WERI-Rb-1 (cell line): ENCODE measurements at places on chromosomes 5 and 9.

- DNase-seq: no peak
Observed at GRCh38 chr5:150515446-150515845, 7.5 kb downstream of the NDST1 start.

- no peak for DNase-seq
Observed at GRCh38 chr9:92882276-92882675, 4.4 kb upstream of the ZNF484 start.

- DNase-seq: no peak
Observed at GRCh38 chr5:77996943-77997342, 220.8 kb upstream of the TBCA start.

DNA sequence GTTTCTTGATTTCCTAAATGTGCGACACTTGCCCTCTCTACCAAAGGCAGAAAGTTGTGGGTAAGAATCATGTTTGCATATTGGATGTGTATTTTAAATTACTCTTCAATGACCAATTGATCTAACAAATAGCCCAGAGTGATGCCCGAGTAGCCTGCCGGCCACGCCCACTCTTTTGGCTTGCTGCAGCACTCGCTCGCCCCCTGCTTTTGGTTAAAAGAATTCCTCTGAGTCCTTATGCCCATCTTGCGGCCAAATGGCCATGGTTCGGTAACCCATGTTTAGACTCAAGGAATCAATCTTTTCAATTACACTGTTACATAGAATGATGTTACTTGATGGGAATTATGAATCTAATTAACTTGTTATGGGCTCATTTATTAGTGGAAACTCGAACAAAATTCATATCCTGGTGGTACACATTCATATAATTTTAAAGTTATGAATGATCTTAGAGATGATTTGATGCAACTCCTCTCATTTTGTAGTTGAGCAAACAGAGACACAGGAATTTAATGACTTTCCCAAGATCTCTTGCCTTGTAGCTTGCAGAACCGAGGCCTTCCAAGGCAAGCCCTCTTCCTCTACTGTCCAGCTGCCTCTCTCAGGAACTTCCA, 36.5 kb downstream of the PPIC start:
- no peak for DNase-seq
